ENCODE measurements at places on chromosomes 5 and 9.

DNA sequence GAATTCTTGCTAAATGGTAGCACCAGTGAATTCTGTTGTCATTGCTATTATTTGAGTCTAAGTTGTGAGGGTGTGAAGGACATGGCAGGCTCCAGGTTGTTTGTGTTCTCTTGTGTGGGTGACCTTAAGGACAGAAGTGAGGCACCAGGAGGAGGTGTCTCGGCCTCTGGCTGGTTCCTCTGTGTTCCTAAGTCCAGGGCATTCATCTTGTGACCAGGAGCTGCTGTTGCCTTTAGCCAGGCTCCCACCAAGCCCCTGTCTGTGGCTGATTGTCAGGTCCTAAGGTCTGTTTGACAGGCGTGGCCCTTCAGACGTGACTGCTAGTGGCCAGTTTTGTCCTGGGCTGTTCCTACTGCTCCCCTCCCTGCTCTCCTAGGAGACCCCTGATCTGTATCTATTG lies 89.4 kb downstream of the ANGPTL2 start:
- DNase-seq, result no peak

DNA sequence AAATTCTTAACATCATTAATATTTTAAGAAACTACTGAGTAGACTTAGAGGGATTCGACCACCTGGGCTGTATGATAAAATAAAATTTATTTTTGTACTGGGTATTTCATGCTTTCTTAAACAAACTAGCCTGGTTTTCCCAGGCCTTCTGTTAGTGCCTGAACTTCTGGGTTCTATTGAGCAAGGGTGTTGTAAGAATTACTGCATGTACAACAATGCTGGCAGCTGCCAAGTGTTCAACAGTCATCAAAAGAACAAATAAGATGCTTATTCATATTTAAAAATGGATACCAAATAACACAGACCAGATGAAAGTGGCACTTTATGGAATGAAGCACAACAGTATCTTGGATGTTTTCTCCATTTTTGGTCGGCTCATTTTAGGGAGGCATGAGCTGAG lies 123.2 kb upstream of the FBXL7 start:
- no peak for DNase-seq

- DNase-seq, result no peak
Observed at GRCh38 chr5:133696006-133696584, 83.8 kb upstream of the FSTL4 start.

GRCh38 chr5:80064124-80064523 lies 29.0 kb downstream of the THBS4 start:
- DNase-seq, result no peak

GRCh38 chr9:26131886-26132285 lies 453.6 kb upstream of the TUSC1 start:
- no peak for DNase-seq

DNA sequence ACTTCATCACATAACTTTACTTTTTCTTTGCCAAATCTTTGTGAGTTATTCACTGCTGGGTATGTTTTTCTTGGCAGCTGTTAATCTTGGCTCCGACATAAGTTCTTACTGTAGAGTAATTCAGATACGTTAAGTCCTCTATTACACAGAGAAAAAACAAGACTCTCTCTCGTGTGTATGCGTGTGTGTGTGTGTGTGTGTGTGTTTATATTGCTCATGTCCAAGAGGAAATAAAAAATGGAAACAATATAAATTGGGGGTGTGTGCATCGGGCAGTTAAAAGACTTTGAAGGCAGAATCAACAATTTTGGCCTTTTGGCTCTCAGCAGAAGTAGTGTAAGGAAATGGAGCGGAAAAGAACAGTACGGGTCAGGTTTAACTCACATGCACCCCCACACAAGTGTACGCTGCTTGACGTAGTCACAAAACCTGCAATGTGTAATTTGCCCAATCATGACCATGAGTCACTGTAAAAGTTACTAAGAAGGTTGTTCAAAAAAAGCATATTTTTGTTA lies 67.2 kb upstream of the IFNE start:
- DNase-seq, result no peak

GRCh38 chr5:76942581-76942980 lies 10.3 kb upstream of the CRHBP start:
- no peak for DNase-seq

GRCh38 chr5:39580702-39581453 lies 156.1 kb upstream of the DAB2 start:
- no peak for DNase-seq

GRCh38 chr5:107092695-107093094 lies 578.0 kb downstream of the EFNA5 start:
- DNase-seq, result no peak

- no peak for DNase-seq
Observed at GRCh38 chr9:123456011-123456410, 100.0 kb downstream of the CRB2 start.

GRCh38 chr9:73573235-73573634 lies 421.6 kb downstream of the ANXA1 start:
- DNase-seq, result no peak

GRCh38 chr5:116272281-116272941 lies 187.6 kb downstream of the COMMD10 start:
- no peak for DNase-seq

GRCh38 chr5:104456122-104456521 lies 893.5 kb upstream of the NUDT12 start:
- DNase-seq, result no peak

- no peak for DNase-seq
Observed at GRCh38 chr9:22054076-22054475, 45.0 kb upstream of the CDKN2B start.

Data from head of caudate nucleus (tissue), 42 donors.